Stimulated activated CD4-positive, alpha-beta T cell treated with anti-CD3 and anti-CD28 coated beads, Interleukin-15, amount 100 ng/mL, for 24 hours (primary cell): ENCODE measurements at places on chromosomes 6 and 20.

GRCh38 chr6:17983730-17984129 is 3.7 kb downstream of the KIF13A start:
- DNase-seq = no peak

DNA sequence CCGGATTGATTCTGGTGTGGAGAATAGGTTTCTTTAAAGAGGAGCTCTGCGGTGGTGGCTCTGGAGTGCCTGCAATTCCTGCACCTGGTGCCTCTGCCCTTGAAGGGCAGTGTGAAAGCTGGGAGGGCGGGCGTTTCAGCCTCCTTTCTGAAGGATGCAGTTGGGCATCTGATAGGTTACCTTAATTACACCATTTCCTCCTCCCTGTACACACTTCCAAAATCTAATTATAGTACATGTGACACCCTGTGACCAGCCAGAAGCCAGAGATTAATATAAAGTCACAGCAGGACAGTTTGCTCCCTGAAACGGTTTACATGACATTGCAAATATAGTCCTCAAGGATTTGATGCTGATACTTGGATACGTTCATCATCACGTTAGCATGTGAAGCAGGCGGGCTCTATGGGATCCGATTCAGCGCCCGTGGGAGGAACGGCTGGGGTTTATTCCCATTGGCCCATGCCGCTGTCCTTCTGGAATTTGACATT is 548.2 kb downstream of the QKI start:
- no peak for DNase-seq

GRCh38 chr20:9177278-9177677 is 108.4 kb downstream of the PLCB4 start:
- DNase-seq = no peak

DNA sequence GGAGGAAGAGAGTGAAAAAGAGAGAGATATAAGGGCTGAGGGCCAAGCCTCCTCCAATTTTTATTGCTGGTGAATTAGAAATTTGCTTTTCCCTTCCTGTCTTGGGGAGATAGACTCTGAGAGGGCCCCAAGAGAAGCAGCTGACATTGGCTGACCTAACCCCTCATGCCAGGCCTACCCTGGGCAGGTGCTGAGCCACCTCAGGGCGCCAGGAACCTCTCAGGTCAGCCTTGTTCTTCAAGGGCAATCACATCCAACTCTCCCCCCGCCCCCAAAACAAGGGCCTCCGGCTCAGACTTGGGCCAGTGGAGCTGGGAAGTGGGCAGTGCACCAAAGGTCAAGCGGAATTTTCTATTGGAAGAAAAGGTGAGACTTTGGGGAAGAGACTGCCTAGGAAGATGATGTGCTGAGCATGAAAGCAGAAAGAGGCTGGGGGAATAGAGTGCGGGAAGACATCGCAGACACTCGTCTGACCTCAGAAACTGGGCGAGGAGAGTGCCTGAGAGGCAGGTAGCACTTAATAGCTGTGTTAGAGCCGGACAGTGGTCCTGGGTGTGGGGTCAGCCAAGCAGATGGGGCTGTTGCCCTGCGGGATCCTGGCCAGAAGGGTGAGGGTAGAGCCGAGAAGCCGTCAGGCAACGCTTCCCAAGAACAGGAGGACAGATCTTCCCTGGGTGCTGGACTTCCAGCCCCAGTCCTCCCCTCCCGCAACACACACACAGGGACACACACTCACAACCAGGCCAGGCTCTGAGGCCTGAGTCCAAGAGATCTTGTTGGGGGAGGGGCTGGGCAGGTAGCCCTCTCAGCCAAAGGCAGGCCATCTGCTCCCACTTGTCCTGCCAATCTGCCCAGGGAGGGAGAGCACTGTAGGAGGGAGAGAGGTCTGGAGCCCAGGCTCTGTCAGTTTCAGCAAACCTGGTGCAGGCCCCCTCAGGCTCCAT is 3.7 kb upstream of the FASTKD5 start:
- DNase-seq = no peak

GRCh38 chr6:161103475-161103874 is 111.9 kb downstream of the MAP3K4 start:
- no peak for DNase-seq

GRCh38 chr20:58995461-58996225 is 11.4 kb downstream of the CTSZ start:
- DNase-seq = no peak

DNA sequence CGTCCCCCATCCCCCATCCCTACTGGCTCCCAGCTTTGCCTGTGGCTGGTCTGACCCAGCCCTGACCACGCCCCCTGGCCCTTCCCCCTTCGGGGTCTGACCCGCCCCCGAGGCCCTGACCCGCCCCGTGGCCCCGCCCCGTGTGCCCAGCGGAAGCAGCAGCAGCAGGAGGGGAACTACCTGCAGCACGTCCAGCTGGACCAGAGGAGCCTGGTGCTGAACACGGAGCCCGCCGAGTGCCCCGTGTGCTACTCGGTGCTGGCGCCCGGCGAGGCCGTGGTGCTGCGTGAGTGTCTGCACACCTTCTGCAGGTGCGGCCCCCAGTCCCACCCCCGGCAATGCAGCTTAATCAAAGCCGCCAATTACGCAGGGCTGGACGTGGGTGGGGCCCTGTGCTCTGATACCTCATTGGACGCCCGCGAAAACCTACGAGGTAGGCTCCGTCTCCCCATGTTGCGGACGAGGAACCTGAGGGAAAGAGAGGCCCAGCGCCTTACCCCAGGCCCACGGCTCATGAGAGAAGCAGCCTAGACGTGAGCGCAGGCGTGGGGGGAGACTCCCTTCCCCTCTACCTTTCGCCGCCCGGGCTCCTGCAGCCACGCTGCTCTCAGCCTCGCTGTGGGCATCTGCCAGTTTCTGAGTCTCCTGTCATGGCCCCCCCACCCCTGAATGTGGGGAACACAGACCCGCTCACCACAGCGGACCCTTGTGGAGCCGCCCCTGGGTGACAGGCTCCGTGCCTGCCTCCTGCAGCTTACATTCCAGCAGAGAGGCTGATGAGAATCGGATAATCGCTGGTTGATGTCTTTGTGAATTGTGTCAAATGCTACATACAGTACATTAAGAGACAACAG is 12.8 kb downstream of the RBCK1 start:
- DNase-seq = peak; percentile 46

DNA sequence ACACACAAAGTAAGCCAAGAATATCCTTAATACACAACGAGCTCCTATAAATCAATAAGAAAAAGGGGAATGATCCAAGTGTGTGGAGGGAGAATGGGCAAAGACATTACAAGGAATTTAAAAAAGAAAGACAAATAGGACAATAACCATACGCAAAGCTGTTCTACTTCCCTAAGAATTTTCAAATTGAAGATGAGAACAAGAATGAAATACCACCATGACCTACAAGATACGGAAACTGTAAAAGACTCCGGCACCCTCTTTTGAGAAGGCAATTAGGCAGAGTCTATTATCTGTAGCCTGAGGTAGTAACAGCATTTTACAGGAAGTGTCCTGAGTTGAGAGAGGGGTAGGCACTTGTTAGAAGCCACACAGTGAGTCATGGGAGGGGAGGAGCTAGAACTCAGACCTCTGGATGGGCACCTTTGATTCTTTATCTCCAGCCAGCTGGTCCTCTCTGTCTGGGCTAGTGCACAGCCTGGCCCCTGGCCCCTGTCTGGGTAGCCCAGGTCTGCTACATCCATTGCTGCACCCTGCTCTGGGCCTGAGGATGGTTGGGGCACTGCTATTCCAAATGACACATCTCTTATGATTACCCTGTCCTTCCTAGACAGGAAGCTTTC is 15.3 kb downstream of the RSPO4 start:
- DNase-seq = no peak

DNA sequence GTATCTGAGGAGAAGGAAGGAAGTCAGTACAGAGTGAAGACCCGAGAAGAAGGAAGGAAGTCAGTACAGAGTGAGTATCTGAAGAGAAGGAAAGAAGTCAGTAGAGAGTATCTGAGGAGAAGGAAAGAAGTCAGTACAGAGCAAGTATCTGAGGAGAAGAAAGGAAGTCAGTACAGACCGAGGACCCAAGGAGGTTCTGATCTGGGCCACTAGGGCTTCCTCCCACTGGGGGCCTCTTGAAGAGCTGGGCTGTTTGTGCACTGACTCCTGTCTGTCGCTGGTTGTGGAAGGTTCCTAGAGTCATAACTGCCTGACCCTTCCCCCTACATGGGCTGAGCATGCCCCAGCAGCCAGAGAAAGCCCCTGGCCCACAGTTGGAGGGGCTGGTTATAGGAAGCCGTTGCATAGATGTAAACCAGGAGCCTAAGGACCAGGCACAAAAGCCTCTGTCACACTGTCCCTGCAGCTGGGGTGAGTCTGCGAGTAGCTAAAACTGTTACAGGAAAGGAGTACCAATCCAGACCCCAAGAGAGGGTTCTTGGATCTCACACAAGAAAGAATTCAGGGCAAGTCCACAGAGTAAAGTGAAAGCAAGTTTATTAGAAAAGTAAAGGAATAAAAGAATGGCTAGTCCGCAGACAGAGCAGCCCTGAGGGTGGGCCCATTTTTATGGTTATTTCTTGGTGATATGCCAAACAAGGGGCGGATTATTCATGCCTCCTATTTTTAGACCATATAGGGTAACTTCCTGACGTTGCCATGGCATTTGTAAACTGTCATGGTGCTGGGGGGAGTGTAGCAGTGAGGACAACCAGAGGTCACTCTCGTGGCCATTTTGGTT is 395.9 kb downstream of the PREX1 start:
- no peak for DNase-seq

DNA sequence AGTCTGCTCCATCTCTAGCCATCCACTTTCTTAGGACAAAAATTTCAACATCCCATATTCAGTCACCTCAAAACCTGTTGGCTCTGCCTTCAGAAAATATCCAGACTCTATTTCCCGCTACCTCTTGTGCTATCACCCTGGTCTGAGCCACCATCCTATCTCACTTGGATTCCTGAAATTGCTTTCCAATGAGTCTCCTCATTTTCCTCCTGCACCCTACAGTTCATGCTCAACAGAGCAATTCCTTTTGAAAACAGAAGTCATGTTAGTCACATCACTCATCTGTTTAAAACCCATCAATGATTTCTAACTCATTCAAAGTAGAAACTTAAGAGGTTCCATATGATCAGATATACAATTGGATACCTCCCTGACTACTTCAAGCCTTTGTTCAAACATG is 229.9 kb downstream of the ADGRG6 start:
- no peak for DNase-seq

DNA sequence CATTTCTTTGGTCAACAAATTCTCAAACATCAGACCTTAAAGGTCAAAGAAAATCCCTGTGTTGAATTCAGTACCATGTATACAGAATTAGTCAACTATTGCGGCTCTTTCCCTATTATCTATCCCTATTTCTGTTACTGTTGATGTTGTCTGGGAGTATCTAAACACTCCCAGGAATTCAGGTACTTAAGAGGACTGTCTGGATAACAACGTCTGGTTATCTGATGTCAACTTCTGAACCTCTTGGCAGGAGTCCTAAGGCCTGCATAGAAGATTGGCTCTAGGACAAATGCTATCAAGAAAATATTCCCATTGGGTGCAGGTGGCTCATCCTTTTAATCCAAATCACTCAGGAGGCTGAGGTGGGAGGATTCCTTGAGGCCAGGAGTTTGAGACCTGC is 255.6 kb downstream of the KHDC1L start:
- DNase-seq = no peak

DNA sequence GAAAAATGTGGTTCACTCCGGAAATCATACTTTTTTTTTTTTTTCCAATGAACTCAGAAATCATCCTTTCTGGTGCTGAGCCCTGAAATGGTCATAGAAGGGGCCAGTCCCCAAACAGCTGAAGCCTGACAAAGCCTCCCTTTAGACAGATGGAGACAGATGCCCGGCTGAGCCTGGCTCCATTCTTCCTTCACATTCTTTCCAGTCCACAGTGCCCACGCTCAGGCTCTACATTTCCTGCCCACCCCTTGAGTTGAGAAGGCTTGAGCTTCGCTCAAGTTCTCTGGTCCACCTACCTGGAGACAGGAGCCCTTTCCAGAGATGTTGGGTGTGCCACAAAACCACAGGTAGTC is 41.2 kb downstream of the KCNK5 start:
- no peak for DNase-seq

- no peak for DNase-seq
Measured at GRCh38 chr20:45343532-45344167, 4.6 kb downstream of the SDC4 start.

GRCh38 chr20:36483209-36483918 is 58.0 kb upstream of the MYL9 start:
- no peak for DNase-seq

- DNase-seq = no peak
Measured at GRCh38 chr6:151813858-151814257, 6.4 kb downstream of the ESR1 start.

GRCh38 chr6:44342489-44342888 is at the start of gene SPATS1:
SPATS1 (plus strand) TSS chr6:44342650; CDS start chr6:44343096, 446 bp downstream.
- DNase-seq = peak; percentile 21

DNA sequence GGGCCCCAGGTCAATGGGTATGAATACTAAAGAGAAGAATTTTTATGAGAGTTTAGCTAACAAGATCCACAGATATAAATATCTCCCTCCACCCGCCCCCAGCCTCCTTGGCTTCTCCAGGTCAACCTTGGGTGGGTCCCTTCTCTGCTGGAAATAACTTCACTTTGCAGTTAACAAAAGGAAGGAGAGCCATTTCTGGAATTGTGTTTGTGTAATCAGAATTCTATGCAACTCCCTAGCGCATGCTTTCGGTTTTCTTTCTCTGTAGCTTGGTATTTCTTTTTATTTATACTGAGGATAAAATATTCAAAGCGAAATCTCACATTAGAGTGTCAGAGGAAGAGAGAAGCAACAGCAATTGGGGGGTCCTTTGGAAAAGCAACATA is 27.1 kb downstream of the RIPOR2 start:
- DNase-seq = no peak

- DNase-seq = no peak
Measured at GRCh38 chr6:50141100-50141499, 91.4 kb upstream of the DEFB112 start.
